ENCODE measurements at places on chromosomes 12 and 14.

GRCh38 chr14:30757082-30757481 is 117.3 kb upstream of the COCH start:
- no peak for DNase-seq

DNA sequence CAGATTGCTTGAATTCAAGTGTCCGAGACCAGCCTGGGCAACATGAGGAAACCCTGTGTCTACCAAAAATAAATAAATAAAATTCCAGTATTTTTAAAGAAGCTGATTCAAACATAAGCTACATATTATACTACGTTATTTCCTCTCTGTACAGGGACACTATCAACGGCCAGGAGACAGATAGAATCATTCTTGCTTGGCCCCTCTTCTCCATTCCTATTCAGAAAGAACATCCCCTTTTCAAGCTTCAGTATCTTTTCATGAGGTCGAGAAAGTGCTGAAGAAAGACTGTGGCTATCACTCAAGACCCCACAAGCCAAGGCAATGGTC is 314 bp upstream of the DHRS7 start:
- DNase-seq, result no peak

GRCh38 chr12:87784350-87784749 is 244.9 kb downstream of the C12orf50 start:
- DNase-seq, result no peak

GRCh38 chr14:87971010-87971409 is 22.0 kb downstream of the GALC start:
- no peak for DNase-seq

DNA sequence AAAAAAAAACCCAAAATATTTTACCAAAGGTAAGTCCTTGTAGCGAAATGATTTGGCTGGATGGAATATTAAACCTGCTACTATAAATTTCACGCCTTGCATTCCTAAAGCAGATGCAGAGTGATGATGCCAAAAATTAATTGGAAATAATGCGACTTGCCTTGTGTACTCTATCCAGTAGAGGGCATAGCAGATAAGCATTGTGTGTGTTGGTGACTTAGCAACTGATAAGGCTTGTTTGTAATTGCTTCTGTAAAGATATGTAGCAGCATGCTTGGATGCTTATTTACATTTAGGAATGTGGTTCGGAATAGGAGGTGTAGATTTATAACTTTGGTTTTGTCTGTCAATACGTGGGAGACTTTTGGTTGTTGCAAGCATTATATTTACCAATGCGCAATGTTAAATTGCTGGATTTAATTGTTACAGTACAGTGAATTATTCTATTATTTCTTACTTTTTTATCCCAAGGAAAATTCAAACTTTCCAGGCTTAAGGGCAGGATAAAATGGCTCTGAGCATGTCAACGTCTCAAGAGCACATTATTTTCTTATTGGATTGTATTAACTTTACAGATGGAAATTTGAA is 80.5 kb downstream of the TMEM260 start:
- peak; percentile 47 for DNase-seq

- DNase-seq, result no peak
Observed at GRCh38 chr12:213527-213932, 427 bp downstream of the SLC6A12 start.

DNA sequence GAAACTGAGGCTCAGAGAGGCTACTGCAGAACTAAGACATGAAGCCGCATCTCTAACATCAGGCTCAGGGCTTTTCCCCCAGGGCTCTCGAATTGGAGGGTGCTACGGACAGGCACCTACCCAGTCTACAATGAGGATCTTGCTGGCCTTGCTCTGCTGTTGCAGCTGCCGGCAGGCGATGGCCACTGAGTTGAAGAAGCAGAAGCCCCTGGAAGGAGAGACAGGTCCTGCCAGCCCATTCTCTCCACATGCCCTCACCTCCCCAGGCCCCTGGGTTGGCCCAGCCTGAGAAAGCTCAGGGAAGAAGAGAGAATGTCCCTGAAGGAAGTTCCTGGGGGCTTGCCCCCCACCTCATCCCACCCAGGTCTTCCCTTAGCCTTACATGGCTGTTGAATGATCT is 16.1 kb downstream of the SLC48A1 start:
- no peak for DNase-seq

DNA sequence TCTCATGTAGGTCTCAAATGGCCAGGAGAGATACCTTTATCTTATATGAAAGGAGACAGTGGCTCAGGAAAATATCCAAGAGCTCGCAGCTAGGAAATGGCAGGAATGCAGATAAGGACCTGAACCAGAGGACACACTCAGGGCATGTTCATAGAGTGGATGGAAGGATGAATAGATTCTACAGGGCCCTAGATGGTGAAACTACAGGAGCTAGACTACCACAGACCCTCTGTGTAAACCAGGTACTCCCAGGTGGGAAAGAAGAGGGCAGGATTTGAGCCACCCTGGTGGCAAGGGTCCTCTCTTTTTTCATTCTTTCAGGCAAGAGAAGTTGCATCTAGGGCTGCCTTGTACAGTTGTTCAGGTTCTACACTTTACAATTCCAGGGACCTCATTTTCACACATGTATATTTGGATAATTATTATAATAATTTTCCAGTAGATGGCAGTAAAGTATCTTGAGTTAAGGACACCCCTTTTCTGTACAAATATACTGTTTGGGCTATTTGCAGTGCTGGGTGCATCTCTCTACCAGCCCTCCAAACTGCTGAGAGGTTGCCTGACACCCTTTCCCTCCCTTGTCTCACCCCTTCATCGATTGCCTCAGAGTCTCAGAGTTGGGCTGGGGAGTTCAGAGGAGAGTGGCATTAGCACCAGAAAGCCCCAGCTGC is 10.5 kb upstream of the ZDHHC22 start:
- no peak for DNase-seq

All from SW 1271 (cell line).